Upper lobe of left lung (tissue), 6 donors: ENCODE measurements at places on chromosomes 12 and 14. TPM values are rescaled to one million over a fixed set of nuclear protein-coding genes. Genes with fewer than 3 reads are reported as not detected.
A peak's percentile ranks its signal among the peaks of the same experiment; 100 is the strongest.

Gene CABP1
- not detected for total RNA-seq

Gene FAM186B
- total RNA-seq: 3.1 TPM

Gene PTPRQ
- 1.0 TPM for total RNA-seq

GRCh38 chr12:96327346-96327745 is 72.9 kb downstream of the CDK17 start:
- DNase-seq: no peak

- no peak for DNase-seq
These were observed 69.4 kb downstream of the ACSM4 start for GRCh38 chr12:7373226-7373625.

- peak; percentile 12 for DNase-seq
These were observed 8.2 kb downstream of the SERPINA4 start for GRCh38 chr14:94569381-94570001.

- no peak for DNase-seq
These were observed 1.5 kb upstream of the KANSL2 start for GRCh38 chr12:48683534-48683933.

DNA sequence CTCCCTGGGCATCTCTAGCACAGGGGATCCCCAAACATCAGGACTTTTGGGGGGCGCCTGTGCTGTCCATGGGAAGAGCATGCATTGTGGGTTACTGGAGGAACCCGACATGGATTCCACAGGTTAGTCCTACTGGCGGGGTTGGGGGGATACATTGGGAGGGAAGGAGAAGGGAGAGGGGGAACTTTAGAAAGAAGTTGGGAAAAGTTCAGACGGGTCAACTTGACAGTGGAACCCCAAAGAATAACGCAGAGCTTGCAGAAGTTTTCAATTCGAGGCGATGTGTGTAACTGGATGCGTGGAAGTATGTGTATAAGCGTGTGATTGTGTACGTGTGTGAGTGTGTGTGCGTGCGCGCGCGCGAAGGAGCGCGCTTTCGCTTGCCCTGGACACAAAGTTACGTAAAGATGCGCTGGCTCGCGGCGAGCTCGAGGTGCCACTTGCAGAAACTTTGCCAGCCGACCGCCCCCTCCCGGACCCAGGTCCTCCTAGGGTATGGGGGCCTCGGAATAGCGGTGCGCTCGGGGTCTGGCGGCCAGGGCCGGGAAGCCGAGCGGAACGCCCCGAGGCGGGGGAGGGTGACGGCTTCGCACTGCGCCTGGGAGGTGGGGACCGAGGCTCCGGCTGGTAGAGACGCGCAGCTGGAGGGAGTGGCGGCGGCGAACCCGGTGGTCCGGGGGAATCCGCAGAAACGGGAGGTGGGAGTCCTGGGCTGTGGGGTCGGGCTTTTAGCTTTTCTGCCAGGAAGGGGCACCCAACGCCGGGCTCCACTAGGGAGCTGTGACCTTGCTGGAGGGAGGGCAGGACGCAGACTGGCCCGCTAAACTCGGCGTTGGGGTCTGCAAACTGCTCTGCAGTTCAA is 669 bp downstream of the RFX4 start:
- DNase-seq: peak; percentile 84

- DNase-seq: no peak
These were observed 111.9 kb downstream of the ERC1 start for GRCh38 chr12:1102791-1103450.

GRCh38 chr14:89773151-89773550 is 181.4 kb downstream of the EFCAB11 start:
- no peak for DNase-seq
